ENCODE measurements at places on chromosomes 3 and 15. TPM values are rescaled to one million over a fixed set of nuclear protein-coding genes. Genes with fewer than 3 reads are reported as not detected.

Gene FANCD2OS
- not detected for total RNA-seq

Gene NIT2
- 61.9 TPM for total RNA-seq

Gene SLC22A14
- total RNA-seq, result 0.35 TPM

Gene POLQ
- 4.0 TPM for total RNA-seq

Gene SOX14
- not detected for total RNA-seq

- DNase-seq, result no peak
These were observed 125.1 kb upstream of the ZBTB20 start for GRCh38 chr3:115272036-115272824.

- peak; percentile 77 for DNase-seq
These were observed 234.1 kb downstream of the CACNA2D3 start for GRCh38 chr3:54356261-54357045.

GRCh38 chr15:70503073-70503745 lies 260.1 kb downstream of the UACA start:
- no peak for DNase-seq

- no peak for DNase-seq
These were observed 226.5 kb upstream of the NANOGP8 start for GRCh38 chr15:35311615-35312014.
